A549 treated with DMSO at 1 μM for 4 hours (cell line): ENCODE measurements at places on chromosomes 6 and 20. TPM values are rescaled to one million over a fixed set of nuclear protein-coding genes. Genes with fewer than 3 reads are reported as not detected.

Gene TMEM244
- not detected in 5 replicates for total RNA-seq

Gene TCFL5
- 3.8 to 5.8 TPM (median 4.6 TPM) in 5 replicates for total RNA-seq

Gene TNXB
- 0.38 to 1.0 TPM (median 0.69 TPM) in 5 replicates for total RNA-seq

Gene ASIP
- total RNA-seq = not detected in 5 replicates

Gene HFE
- total RNA-seq = 11.1 to 16.0 TPM (median 13.9 TPM) in 5 replicates

Gene GRIK2
- total RNA-seq = 0.24 to 0.36 TPM (median 0.32 TPM) in 5 replicates

Gene ATP9A
- total RNA-seq = 13.0 to 17.1 TPM (median 16.5 TPM) in 5 replicates

Gene LY86
- not detected in 5 replicates for total RNA-seq

Gene SLC35F1
- 0.02 TPM in 1 of 5 replicates, not detected in the others for total RNA-seq

Gene INSM1
- not detected in 5 replicates for total RNA-seq

Gene SLC16A10
- 0.28 to 0.54 TPM (median 0.46 TPM) in 5 replicates for total RNA-seq

Gene LRFN2
- total RNA-seq = not detected in 5 replicates

Gene POLR3F
- total RNA-seq = 15.5 to 24.2 TPM (median 16.4 TPM) in 5 replicates
